ENCODE measurements at places on chromosomes 12 and 14.

GRCh38 chr14:77790566-77791224, 9.2 kb upstream of the ADCK1 start:
- no peak for DNase-seq

DNA sequence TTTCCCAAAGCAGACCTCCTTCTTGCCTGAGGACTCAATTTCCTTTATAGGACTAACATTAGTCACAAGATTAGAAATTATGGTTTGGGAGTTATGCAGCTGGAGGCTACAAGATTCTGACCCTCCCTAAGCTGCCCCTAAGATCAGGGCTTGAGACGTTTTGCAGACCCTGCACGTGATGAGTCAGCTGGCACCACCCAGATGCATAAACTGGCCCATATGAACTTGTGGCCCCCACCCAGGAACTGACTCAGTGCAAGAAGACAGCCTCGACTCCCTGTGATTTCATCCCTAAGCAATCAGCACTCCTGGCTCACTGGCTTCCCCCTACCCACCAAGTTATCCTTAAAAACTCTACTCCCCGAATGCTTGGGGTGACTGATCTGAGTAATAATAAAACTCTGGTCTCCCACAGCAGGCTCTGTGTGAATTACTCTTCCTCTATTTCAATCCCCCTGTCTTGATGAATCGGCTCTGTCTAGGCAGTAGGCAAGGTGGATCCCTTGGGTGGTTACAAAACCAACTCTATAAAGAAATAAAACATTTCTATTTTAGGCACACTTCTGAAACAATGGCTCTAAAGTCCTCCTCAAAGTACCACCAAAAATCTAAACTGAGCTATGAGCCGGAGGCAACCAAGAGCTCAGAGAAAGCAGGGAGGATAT, 233.4 kb downstream of the TMEM132D start:
- no peak for DNase-seq

DNA sequence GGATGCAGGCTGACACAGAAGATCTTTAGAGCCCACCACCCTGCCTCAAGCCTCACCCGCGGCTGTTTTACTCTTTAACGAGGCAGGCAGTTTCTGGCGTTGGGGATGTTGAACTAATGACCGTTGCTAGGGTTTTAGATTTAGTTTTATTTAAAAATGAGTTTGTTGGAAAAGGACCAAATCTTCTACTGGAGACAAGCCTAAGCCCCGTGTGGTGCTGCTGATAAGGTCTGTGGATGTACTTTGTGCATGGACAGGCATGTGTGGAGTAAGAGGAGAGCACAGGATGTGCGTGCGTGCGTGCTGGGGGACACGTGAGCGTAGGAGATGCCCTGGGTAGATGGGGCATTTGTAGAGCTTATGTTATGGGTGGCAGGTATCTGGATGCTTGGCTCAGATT, 5.7 kb downstream of the NTF3 start:
- DNase-seq = no peak

DNA sequence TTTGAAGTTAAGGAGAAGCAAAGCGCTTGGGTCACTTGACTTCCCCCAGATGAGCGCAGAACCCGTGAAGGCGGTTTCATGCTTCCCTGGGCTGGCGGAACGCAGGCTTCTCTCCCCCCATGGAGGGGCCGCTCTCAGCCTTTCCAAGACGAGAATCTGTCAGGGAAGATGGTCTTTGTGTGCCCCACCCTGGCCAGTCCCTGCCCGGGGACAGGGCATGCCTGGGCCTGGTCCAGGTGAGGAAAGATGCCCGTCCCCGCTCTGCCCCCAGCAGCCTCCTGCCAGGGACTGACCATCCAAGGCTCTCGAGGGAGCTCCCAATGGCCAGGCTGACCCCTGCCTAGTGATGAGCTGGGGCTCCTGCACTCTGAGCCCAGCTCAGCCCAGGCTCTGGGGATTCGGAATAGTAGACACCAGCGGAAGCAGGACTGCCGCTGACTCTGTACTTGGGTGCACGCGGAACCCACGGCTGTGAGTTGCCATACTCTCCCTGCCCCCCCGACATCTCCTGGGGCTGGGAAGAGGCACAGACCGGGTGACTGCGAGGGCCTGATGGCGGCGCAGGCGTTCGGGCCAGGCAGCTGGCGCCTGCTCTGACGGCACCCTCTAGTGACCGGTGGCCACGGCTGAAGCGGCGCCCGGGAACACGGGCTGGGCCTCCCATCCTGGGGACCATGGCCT, 142.2 kb upstream of the FKBP4 start:
- no peak for DNase-seq

DNA sequence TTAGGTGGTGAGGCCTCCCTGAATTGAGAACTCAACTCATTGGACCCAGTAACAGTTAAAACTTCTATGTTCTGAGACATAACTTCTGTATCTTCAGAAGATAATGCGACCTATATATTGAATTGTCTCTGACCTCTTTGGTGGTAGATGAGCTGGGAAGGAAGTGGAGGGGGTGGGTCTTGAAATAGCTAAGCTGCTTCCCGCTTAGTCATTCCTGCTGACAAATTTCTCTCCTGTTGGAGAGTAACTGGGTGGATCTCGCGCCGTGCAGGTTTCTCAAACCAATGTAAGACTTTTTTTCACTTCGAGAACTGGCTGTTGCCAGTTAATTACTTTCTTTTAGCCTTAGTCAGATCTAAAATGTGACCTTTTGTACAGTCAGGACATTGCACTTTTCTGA, 100.8 kb downstream of the PPHLN1 start:
- DNase-seq = no peak

DNA sequence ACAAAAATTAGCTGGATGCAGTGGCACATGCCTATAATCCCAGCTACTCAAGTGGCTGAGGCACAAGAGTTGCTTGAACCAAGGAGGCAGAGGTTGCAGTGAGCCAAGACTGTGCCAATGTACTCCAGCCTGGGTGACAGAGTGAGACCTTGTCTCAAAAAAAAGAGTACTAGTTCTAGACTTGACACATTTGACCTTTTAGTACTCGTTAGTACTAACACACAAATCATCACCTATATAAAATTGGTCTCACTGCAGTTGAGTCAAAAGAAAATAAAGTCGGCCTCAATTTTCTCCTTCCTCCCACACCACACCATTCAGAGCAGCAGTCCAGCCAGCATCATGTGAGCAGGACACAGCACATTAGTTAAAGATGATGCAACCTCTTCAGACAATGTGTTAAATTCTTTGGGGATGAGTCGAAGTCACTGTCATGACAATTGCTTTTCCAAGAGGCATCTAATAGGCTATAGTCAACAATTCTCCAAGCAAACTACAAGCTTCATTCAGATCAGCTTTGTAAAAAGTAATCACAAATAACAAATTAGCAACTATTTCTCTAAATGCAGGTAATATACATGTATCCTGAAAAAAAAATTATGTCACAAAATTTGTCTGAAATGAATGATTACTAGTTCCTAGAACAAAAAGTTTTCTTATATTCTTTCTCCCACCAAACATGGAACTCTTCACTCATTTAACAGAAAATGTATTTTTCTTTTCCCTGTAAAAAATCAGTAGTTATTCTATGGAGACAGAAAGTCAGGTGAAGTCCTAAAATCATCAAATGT, 55.6 kb downstream of the CLIP1 start:
- DNase-seq = no peak

Data from stimulated activated CD8-positive, alpha-beta memory T cell treated with anti-CD3 and anti-CD28 coated beads, Interleukin-4, amount 100 ng/mL, for 4 hours (primary cell).